Activated CD8-positive, alpha-beta memory T cell treated with anti-CD3 and anti-CD28 coated beads for 1 hour (primary cell): ENCODE measurements at places on chromosomes 11 and 22.

DNA sequence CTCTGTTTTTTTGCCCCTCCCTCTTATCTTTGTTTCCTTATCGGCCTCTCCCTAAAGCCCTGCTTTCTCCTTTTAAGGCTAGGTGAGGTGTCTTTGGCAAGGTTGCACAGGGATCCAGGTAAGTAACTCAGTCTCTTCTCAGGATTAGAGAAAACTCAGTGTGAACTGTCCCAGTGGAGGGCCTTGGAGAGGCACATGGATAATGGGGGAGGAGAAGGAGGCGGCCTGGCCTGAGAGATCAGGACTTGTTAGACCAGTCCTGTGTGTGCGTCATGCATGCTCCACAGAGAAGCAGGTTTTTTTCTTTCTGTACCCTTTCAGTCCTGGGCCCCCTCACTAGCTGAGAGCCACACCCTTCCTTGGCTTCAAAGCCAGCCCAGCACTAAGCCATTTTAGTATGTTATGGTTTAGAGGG, 19.9 kb downstream of the CTNND1 start:
- DNase-seq, result no peak

DNA sequence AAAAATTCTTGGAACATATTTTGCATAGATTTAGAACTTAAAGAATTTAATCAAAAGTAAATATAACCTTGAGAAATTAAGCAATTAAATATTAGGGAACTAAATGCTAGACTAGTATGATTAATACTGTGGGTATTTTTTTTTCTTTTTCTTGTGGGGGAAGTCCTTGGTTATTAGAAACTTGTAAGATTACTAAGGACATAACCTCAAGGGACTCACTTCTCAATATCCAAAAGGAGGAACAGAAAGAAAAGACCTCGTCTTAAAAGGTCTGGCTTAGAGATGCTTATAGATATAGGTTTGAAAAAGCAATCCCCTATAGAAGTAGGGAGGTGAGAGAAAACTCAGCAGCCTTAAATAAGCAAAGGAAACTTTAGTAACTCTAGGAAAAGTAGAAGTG, 368.5 kb downstream of the INSC start:
- DNase-seq, result no peak

DNA sequence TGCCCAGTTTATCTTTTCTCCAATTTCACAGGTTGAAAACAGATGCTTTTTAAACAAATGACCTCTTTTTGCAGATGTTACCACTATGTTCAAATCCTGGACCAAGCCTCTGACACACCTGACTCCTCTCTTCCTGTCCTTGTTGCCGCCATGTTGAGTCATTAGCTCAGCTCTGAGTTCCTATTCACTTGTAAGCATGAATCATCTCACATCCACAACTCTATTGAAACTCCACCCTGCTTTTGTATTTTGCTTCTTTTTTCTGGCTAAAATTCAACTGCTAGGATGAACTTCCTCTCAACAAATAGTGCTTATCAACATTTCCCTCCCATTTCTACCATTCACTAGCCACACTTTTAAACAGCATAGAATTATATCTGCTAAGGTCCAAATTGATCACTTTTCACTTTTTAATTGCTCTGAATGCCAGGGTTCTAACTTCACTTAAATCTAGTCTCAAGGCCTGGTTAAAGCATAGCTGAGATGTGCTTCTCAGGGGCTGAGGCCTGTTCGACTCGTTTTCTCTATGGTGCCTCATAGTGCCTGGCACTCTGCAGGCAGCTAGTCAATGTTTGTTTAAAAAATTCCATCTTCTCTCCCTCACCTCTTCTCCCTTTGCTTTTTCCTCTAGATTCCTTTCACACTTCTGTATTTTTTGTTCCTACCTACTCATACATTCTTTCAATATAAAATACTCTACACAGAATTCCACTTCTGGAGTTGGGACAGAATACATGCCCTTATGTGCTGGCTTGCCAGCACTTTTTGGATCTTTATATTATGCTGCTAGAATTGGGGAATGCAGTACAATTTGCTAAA, 3.9 kb downstream of the JOSD1 start:
- DNase-seq, result no peak

- DNase-seq, result no peak
Measured at GRCh38 chr22:24416095-24416494, 11.3 kb upstream of the ADORA2A start.

- DNase-seq, result no peak
Measured at GRCh38 chr11:10375280-10375971, 70.6 kb downstream of the ADM start.

- no peak for DNase-seq
Measured at GRCh38 chr11:79404325-79404724, 36.5 kb downstream of the TENM4 start.

- DNase-seq, result no peak
Measured at GRCh38 chr11:94658386-94658785, 91.2 kb downstream of the PIWIL4 start.

DNA sequence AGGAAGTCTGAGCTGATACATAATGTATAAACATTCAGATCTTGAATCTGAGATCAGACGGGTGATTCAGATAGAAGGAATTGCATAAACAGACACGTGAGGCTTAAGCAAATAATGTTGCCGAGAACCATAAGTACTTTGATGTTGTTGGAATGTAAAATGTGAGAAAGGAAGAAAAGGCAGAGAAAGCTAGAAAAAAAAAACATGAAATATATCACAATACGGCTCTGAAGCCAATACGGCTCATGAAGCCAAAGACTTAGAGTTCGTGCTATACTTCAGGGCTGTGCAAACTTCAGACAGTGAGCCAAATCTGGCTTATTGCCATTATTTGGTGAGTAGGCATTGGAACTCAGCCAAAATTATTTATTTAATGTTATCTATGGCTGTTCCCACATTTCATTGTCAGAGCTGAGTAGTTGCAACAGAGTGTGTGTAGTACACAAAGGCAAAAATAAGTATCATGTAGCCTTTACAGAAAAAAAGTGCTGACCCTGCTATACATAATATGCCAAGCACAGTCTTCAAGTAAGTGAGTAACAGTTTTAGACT, 673.3 kb downstream of the CNTN5 start:
- no peak for DNase-seq

DNA sequence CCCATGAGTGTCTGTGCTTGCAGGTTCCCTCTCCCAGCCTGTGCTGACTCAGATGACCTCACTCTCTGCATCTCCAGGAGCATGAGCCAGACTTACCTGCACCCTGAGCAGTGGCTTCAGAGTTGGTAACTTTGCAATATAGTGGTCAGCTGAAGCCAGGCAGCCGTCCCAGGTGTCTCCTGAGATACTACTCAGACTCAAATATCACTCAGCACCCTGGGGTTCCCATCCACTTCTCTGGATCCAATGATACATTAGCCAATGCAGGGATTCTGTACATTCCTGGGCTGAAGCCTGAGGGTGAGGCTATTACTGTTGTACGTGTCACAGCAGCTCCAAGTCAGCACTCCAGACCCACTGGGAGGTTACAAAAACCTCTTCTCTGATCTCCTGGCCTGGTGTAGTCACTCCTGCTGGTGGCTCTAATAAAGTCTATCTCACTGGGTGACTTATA, 87.8 kb upstream of the TOP3B start:
- DNase-seq, result no peak

- DNase-seq, result no peak
Measured at GRCh38 chr11:75582895-75583717, 21.1 kb downstream of the SERPINH1 start.

- no peak for DNase-seq
Measured at GRCh38 chr11:65503949-65504673, 5.3 kb downstream of the MALAT1 start.

GRCh38 chr22:35641494-35642120, 6.6 kb upstream of the APOL6 start:
- DNase-seq, result no peak

DNA sequence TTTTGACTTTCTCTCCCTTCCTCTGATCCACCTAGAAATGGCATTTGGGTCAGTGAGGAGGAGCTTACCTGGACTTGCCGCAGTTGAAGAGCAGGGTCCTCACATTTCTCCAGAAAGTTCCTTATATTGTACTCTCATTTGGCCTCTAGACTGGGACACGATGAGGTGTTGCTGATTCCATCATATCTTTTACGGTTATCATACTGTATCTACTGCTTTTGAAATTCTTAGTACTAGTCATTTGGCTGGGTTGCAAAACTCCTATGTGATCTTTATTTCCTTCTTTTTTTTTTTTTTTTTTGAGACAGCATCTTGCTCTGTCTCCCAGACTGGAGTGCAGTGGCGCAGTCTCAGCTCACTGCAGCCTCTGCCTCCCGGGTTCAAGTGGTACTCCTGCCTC, 58.7 kb upstream of the FAM181B start:
- no peak for DNase-seq

DNA sequence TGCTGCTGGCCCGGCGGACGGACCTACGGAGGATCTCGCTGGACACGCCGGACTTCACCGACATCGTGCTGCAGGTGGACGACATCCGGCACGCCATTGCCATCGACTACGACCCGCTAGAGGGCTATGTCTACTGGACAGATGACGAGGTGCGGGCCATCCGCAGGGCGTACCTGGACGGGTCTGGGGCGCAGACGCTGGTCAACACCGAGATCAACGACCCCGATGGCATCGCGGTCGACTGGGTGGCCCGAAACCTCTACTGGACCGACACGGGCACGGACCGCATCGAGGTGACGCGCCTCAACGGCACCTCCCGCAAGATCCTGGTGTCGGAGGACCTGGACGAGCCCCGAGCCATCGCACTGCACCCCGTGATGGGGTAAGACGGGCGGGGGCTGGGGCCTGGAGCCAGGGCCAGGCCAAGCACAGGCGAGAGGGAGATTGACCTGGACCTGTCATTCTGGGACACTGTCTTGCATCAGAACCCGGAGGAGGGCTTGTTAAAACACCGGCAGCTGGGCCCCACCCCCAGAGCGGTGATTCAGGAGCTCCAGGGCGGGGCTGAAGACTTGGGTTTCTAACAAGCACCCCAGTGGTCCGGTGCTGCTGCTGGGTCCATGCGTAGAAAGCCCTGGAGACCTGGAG, 74.1 kb downstream of the LRP5 start:
- DNase-seq, result no peak

DNA sequence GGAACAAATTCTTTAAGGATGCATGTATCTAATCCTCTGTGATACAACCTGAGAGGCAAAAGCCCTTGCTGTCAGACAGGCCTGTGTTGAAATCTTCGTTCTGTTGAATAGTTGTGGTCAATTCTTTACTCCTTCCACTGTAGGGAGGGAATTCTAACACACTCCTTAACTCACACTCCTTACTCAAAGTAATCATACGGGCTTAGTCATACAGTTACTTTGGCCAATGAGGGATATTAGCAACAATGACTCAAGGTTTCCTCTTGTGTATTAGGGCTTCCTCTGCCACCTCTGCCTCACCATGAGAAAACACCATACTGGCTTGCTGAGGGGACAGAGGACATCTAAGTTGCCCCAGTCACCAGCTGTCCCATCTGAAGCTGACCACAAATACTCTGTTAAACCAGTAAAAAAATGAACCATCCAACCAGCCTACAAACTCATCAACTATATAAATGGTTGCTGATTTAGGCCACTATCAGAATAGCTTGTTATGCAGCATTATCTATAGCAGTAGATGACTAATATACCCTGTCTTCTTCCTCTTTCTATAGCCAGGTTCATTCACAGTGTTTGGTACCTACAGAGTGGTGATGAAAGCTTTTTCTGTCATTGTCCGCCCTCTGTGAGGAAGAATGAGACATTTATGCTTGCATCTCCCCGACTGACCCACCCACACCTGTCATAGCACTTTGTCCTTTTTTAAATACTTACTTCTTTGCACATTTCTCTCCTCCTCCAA, 322.8 kb upstream of the SYN3 start:
- DNase-seq, result no peak

GRCh38 chr11:30992513-30992849, 377.1 kb downstream of the DCDC1 start:
- DNase-seq, result no peak

DNA sequence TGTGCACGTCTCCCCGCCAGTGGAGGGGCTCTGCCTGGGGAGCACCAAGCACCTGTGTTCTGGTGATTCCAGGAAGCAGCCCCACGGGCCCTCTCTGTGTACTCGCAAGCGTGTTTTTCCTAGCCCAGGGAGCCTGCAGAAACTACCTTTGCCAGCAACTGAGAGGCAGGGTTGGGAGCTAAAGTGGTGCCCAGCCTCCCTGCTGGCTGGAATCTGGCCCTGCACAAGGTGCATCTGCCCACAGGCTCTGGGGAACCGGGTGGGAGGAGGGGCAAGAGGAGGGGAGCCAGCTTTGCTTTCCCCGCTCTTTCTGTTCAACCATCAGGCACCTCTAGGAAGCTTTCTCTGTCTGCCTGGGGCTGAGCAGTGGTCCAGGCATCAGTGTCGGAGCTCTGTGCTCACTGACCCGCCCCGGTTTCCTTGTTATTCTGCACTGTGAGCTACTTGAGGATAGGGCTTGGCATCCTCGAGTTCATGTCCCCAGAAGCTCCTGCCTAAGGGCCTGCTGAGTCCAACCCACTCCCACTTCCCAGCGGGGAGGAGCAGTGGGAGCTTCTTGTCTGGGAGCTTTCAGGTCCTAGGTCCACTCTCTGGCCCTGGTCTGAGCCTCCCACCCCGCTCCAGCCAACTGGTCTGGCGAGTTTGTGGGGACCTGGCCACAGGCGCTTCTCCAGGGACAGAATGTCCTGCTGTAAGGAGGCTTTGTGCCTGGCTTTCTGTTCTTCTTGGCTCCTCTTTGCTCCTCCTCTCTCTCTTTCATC, 14.9 kb downstream of the DAGLA start:
- DNase-seq, result no peak

DNA sequence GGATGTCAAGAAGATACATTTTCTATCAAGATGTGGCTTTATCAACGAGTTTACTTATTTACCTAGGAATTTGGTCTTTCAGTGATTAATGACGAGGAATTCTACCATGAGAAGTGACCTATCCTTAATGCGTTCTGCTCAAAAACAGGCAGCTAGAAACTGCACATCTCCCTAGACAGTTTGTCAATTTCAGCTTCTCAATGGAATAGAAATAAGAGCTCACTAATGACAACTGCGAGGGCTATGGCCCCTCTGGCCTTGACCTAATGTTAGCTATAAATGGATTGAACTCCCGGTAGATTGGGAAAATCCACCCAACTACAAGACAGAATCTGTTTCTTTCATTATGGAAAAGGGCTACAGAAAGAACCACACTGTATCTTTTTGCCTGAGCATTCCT, 223.4 kb downstream of the CADM1 start:
- no peak for DNase-seq

DNA sequence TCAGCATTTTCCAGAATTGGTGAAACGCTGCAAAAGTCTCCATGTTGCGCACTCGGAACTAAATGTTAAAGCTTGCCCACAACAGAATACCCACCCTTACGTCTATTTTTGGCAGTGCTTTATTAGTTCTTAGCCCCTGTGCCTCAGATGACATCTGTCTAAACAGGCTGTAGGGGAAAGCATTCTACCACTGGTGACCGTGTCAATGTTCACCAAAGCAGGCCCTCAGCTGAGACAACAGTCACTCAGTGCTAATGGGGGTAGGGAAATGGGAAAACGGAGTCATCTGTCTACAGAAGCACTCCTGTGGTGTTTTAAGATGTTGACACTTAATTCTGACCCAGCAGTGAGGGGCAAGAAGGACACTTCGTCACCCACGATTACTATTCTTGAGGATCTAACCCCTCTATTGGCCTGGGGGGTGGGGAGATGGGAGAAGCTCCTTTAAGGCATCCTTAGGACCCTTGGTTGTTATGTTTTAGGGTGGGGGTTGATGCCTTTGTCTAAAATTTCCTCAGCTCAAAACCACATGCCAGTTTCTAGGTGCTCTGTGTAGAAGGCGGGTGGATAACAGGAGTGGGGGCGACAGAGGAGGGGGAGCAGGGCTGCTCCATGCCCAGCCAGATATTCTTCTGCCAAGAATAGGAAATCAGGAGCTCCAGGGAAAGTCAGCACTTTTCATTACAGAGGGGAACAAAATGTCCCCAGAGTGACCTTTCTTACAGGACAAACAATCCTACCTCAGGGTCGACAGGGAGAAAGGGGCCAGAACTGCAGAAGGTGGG, 15.6 kb upstream of the MFRP start:
- no peak for DNase-seq
